ENCODE measurements at places on chromosomes 11 and 22.

- no peak for DNase-seq
These were observed 42.0 kb upstream of the LIPT2 start for GRCh38 chr11:74535371-74536160.

GRCh38 chr11:93526641-93527583, 16.3 kb downstream of the SMCO4 start:
- DNase-seq, result no peak

DNA sequence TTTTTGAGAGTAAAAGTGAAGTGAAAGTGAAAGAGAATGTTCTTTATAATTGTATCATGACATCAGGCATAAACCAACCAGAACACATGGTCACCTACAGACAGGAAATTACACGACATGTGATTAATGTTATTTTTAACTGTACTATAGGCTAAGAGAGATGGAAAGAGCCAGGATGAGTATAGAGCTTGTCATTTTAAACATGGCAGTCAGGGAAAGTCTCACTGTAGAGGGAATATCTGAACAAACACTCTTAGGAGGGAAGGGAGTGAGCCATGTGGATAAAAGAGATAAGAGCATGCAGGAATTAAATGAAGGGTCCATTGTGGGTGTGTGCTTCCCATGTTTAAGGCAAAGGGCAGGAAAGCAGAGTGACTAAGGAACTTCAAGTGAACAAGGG, 599.1 kb upstream of the FAT3 start:
- DNase-seq, result no peak

GRCh38 chr11:57424792-57425564, 1.9 kb downstream of the SLC43A3 start:
- no peak for DNase-seq

DNA sequence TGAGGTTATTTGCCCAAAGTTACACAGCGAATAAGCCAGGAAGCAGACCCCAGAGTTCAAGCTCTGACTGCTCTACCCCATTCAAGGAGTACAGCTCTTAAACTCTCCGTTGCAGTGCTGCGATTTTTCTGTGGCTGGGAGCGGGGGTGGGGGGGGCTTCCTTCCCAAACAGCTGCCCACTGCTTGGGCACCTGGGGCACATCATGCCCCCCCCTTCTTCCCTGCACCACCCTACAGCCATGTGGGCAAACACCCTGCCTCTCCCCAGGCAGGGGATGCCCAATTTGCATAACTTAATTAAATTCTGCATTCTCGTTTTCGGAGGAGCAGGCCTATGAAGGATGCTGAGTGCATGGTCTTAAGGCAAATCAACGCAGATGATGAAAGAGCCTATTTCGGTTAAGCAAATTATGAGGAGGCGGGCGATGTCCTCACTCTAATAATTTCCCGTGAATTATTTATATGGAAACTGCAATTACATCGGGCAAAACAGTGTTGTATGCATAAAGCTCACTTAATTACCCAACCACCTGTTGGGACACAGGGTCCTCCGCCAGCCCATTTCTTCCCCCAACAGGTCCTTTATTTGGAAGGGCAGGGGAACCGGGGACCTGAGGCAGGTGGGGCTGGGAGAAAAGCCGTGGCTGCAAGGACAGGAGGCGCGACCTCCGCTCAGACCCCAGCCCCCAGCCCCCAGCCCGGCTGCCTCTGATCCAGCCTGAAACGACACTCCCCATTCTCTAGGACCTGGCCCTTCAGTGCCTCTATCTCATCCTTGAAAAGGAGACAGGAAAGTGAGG, 610.5 kb downstream of the BUD13 start:
- DNase-seq, result no peak

DNA sequence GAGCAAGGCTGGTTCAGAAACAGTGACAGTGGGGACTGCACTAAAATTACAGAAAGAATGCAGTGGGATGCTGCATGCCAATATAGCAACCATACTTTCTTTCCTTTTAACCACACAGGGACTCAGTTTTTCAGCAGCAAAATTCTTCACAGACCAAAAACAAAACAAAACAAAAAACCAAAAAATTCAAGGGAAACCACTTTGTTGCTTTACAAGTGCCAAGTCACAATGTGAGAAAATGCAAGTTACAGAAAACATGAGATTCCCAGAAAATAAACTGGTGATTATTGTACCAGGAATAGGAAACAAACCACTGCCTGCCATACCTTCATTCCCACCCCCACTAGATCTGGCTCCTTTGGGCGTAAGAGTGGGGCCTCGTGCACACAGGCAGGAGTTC, 52.6 kb downstream of the TENM4 start:
- no peak for DNase-seq

- no peak for DNase-seq
These were observed 91.4 kb upstream of the CTSC start for GRCh38 chr11:88428959-88429358.

DNA sequence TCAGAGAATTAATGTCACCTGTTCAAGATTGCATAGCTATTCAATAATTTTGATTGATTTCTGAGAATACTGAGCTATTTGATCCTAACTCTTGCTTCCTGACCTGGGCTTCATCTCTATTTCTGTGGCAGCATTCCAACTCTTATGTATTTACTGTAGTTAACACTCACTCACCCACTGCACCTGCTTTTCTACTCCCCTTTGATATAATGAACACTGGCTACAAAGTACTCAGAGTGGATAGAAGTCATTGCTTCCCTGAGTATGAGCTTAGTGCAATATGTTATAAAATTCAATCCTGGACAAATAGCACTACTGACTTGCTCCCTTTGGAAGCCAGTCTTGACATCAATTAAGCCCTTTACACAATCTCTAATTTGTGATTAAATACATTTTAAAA, 117.2 kb downstream of the APIP start:
- no peak for DNase-seq

- DNase-seq, result no peak
These were observed 664.2 kb upstream of the FAT3 start for GRCh38 chr11:91560434-91560833.

- DNase-seq, result no peak
These were observed 261.9 kb downstream of the DCDC1 start for GRCh38 chr11:31107649-31108048.

- DNase-seq, result no peak
These were observed 15.4 kb upstream of the MPPED1 start for GRCh38 chr22:43396321-43396933.

GRCh38 chr11:128407962-128408361, 179.4 kb downstream of the ETS1 start:
- peak; percentile 67 for DNase-seq

GRCh38 chr11:118757876-118758399, 33.0 kb downstream of the DDX6 start:
- no peak for DNase-seq

DNA sequence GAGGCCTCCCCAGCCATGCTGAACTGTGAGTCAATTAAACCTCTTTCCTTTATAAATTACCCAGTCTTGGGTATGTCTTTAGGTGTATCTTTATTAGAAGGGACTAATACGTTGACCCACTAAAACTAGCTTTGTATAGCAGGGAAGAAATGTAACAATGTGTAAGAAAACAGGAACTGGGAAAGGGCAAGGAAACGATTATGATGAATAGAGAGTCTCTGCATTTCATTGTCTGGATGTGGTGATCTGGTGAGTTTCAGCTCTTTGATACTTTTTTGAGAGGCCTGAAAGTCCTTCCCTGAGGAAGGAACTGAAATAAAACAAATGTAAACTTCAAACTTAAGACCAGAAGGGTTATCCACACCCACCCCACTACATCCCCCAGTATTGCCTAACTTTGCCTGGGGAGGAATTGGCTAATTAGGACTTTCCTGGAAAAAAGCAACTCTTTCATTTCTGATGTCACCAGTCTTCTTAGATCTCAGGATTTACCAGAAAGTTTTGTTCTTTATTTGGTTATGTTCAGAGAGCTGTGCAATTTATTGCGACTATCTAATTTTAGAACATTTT, 119.0 kb downstream of the LDLRAD3 start:
- no peak for DNase-seq

- DNase-seq, result no peak
These were observed 48.8 kb upstream of the LARGE1 start for GRCh38 chr22:33969045-33969444.

DNA sequence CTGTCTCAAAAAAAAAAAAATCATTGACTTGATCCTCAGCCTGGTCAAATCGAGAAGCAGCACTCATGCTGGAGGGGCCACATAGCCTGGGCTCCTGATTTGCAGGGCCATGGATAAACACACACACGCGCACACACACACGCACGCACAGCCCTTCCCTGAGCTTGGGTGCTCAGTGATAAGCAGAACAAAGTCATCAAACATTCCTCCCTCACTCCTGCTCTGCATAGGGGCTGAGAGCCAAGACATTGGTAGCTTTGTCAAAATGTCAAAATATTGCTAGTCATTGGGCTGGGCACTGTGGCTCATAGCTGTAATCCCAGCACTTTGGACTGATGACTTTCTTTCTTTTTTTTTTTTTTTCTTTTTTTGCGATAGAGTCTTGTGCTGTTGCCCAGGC, 34.0 kb upstream of the A4GALT start:
- no peak for DNase-seq

DNA sequence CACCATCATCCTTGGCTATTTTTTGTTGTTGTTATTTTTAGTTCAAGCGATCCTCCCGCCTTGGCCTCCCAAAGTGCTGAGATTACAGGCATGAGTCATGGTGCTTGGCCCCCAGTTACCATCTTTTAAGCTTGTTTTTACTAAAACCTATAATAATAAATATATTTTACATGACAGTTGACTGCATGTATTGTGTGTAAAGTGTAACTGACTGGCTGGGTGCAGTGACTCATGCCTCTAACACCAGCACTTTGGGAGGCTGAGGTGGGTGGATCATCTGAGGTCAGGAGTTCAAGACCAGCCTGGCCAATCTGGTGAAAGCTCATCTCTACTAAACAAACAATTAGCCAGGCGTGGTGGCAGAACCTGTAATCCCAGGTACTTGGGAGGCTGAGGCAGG, 386.2 kb downstream of the TENM4 start:
- no peak for DNase-seq

GRCh38 chr22:36881504-36882245, 20.9 kb downstream of the NCF4 start:
- no peak for DNase-seq

DNA sequence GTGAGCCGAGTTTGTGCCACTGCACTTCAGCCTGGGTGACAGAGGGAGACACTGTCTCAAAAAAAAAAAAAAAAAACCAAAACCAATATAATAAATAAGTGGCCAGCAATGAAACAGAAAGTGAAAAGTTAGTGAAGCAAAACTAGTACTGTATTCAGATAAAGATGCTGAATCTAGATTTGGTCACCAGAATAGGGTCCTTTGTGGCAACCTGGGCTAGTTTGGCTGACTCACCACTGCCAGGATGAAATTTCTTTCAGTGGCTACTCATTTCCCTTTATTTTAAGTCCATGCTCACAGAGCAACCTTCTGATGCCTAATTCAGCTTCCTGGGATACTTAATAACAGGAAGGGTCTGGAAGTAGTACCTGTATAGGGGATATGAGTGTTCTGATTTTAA, 26.0 kb downstream of the LIMK2 start:
- DNase-seq, result no peak

- no peak for DNase-seq
These were observed 6.9 kb upstream of the DCPS start for GRCh38 chr11:126297004-126297403.
